ENCODE measurements at places on chromosomes 13 and 19.
A peak's percentile ranks its signal among the peaks of the same experiment; 100 is the strongest.

DNA sequence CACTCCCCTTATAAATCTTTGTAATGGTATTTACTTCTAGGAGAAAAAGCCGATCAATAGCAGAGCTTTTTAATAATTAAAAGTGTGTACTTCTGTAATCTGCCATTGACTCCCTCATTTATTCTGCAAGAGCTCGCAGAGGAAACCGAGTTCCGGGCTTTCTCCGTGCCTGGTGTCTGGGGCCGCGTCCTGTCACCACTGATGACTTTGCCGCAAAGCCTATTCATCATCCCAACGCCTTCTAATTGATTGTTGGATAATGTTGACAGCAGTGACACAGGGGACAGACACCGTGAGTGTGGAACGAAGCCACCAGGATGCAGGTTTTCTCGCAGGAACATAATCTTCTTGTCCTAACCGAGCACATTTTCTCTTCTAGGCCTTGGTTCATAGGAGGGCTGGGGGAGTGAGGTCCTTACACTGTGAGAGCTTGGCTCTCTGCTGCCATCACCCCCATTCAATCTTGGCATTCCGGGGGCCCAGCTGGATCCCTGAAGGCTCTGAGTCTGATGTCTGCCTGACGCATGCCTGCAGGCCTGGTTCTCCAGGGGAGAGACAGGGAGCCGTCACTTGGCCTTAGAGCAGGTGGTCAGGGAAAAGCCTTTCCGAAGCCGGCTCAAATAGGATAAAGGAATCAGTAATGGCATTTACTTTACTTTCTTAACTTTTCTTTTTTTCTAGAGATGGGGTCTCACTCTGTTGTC lies 110.3 kb downstream of the KDM4B start:
- no peak for DNase-seq

GRCh38 chr19:16899566-16900075 lies 10.8 kb downstream of the F2RL3 start:
- peak; percentile 55 for DNase-seq

GRCh38 chr13:71787414-71787813 lies 79.6 kb downstream of the DACH1 start:
- DNase-seq = no peak

DNA sequence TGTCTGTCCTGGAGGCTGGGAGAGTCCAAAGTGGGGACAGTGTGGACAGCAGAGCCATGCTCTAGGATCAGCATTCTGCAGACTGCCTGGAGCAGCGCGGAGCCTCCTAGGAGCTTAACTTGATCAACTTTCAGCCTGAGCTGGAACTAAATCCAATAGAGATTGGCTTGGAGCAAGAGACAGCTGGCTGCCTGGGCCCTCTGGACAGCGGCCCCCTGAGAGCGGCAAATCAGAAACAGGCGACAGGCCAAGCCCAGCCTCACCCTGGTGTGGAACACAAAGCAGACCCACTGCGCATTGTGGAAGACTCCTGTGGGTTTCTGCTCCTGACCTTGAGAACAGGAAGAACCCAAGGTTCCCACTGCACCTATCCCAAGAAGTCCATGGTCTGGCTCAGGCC lies 462.2 kb downstream of the TSHZ3 start:
- no peak for DNase-seq

DNA sequence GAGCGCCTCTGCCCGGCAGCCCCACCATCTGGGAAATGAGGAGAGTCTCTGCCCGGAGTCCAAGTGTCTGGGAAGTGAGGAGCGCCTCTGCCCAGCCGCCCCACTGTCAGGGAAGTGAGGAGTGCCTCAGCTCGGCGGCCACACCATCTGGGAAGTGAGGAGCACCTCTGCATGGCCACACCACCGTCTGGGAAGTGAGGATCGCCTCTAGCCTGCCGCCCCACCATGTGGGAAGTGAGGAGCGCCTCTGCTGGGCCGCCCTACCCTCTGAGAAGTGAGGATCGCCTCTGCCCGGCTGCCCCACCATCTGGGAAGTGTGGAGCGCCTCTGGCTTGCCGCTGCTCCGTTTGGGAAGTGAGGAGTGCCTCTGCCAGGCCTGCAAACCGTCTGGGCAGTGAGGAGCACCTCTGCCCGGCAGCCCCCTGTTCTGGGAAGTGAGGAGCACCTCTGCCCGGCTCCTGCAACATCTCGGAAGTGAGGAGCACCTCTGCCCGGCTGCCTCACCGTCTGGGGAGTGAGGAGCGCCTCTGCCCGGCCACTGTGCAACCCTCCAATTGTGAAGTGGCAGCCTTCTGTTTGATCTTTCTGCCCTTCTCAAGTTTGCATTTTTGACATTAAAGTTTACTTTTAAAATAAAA lies 60.8 kb upstream of the CEACAM21 start:
- DNase-seq = no peak

GRCh38 chr13:93794197-93794885 lies 567.7 kb downstream of the GPC6 start:
- DNase-seq = peak; percentile 75

DNA sequence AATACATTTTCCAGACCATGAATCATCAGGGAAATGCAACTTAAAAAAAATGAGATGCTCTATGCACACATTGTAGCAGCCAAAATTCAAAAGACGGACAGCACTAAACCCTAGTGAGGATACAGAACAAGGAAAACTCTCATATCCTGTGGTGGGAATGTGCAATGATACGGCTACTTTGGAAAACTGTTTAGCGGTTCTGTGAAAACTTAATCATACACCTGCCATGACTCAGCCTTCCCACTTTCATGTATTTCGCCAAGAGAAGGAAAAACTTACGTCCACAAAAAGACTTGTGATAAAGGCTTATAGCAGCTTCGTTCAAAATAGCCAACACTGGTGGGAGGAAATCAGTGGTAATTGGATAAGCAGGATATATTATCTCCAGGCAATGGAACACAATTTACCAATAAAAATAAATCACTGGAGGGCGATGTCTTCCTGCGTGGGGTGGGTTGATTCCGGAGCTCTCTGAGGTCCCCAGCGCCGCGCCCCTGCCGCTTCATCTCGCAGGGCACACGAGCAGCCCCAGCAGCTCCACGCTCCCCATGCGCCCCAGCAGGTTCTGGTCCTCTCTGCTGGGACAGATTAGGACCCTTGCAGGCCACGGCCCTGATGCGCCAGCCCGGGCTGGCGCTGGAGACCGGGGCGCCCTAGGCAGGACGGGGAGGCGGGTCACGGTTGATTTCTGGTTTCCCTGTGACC lies 97.2 kb upstream of the ARHGEF7 start:
- no peak for DNase-seq

- no peak for DNase-seq
Observed at GRCh38 chr13:94157705-94158218, 321.7 kb downstream of the DCT start.

DNA sequence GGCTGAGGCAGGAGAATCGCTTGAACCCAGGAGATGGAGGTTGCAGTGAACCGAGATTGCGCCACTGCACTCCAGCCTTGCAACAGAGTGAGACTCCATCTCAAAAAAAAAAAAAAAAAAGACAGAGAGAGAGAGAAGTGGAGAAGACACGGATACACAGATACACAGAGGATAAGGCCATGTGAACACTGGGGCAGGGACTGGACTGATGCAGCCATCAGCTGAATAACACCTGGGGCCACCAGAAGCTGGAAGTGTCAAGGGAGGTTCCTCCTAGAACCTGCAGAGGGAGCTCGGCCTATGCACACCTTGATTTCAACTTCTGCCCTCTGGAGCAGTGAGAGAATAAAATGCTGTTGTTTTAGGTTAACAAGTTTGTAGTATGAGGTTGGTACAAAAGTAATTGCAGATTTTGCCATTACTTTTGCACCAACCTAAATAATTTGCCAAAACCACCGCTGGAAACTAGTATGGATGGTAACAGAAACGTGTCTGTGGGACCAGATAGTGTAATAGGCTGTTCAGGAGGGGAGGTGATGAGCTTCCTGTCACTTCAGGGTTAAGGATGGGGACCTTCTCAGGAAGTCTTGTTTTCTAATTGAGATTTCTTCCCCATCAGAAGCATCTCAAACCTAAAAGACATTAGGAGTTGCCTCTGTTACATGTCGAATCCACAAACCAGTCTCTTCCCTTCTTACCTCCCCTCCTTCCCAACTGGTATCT lies 36.4 kb upstream of the IGSF23 start:
- DNase-seq = peak; percentile 62

GRCh38 chr19:41166944-41167804 lies 25.8 kb upstream of the CYP2S1 start:
- DNase-seq = no peak

GRCh38 chr13:89880201-89880600 lies 1467.3 kb upstream of the MIR17HG start:
- DNase-seq = no peak

DNA sequence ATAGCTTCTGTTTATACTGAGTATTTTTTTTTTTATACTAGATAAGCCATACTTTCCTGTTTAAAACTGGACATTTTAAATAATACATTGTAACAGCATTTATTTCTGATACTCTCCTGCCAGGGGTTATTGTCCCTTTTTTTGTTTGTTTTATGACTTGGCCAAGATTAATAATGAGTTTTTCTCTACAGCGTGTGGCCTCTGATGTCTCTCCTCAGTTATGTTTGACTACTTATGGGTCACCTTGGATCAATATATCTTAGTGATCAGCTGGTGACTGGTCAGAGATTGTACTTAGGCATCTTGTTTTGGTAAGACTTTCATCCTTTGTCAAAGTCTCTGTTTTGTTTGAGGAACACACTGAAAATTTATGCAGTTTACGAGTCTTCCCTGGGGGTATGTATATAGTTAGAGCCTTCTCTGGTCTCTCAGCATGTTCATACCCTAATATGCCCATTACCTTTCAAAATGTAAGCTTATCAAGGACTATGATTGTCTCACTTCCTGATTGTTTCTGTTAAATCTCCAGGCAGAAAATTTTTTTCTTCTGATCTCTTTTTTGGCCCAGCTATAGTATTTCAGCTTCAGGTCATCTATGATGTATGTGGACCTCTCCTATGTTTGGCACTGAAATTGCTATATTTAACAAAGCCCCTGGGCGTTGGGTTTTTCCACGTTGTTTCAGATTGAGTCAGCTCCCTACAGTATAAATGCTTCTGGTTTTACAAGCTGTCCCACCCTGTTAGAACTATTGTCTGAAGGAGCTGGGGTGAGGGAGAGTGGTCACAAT lies 87.9 kb downstream of the URI1 start:
- no peak for DNase-seq

GRCh38 chr13:60369242-60369641 lies 27.8 kb upstream of the TDRD3 start:
- no peak for DNase-seq

DNA sequence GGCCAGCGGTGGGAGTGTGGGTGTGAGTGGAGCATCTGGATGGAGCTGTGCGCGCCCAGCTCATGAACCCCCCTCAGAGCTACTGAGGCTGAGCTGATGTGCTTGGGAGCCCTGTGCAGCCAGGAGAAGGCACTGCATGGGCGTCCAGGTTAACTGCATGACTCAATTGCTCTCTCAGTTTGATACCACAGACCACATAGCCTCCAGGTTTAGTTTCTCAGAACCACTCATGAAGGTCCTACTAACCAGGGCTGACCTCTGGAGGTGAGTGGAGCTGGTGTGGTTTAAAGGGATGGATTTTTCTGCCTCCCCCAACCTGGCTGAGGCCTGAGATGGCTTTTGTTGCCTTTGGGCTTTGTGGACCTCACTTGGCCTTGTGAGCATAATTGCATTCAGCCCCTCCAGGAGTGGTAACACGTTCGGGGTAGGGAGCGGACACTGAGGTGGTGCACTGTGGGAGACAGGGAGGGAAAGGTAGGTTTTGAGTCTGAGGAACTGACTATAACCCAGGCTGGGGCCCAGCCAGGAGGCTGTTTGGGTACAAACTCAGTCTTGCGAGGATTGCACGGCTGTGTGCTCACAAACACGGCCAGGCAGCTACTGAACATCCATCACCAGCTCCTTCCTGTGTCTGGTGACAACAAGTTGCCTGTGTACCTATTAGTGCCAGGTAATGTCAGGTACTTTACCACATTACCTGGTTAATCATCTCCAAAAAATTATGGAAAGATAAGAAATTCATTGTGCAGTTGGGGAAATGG lies 97.5 kb downstream of the RGCC start:
- DNase-seq = peak; percentile 41

GRCh38 chr19:29022165-29022564 lies 190.8 kb downstream of the UQCRFS1 start:
- DNase-seq = no peak
